Glutamatergic neuron (in vitro differentiated cells): ENCODE measurements at places on chromosomes 2 and 18. TPM values are rescaled to one million over a fixed set of nuclear protein-coding genes. Genes with fewer than 3 reads are reported as not detected.

Gene IL36B
- not detected for total RNA-seq

Gene GALR1
- total RNA-seq = 0.49 TPM

Gene PLEK
- not detected for total RNA-seq

Gene DUSP2
- total RNA-seq = 0.34 TPM

Gene HYCC2
- total RNA-seq = 32.8 TPM

Gene EDAR
- not detected for total RNA-seq

Gene INPP1
- 41.7 TPM for total RNA-seq

Gene UGT1A4
- not detected for total RNA-seq

Gene C2orf66
- 0.34 TPM for total RNA-seq

Gene EPAS1
- total RNA-seq = not detected

Gene CCNYL1
- total RNA-seq = 18.0 TPM

Gene NT5C1B
- total RNA-seq = not detected

Gene ARHGAP25
- 1.4 TPM for total RNA-seq

Gene UGT1A1
- not detected for total RNA-seq

Gene CYP26B1
- total RNA-seq = 9.7 TPM

Gene INPP5D
- total RNA-seq = 2.2 TPM

Gene G6PC2
- not detected for total RNA-seq

Gene SCYGR4
- not detected for total RNA-seq

Gene ICA1L
- total RNA-seq = 12.0 TPM

Gene CRYBA2
- 0.49 TPM for total RNA-seq

Gene LCT
- total RNA-seq = not detected

Gene C2orf76
- total RNA-seq = 10.4 TPM

Gene SERPINB7
- total RNA-seq = not detected

Gene DCDC2C
- not detected for total RNA-seq

Gene C2orf15
- 0.34 TPM for total RNA-seq

Gene MOGAT1
- total RNA-seq = not detected

Gene KYNU
- not detected for total RNA-seq

Gene RFTN2
- 2.5 TPM for total RNA-seq

Gene TOGARAM2
- total RNA-seq = not detected

Gene NT5DC4
- total RNA-seq = not detected

Gene CSRNP3
- total RNA-seq = 23.0 TPM

Gene LOXHD1
- total RNA-seq = not detected

Gene GALNT3
- 1.3 TPM for total RNA-seq

Gene SLC9A2
- not detected for total RNA-seq
